ENCODE measurements at places on chromosomes 5 and 9. TPM values are rescaled to one million over a fixed set of nuclear protein-coding genes. Genes with fewer than 3 reads are reported as not detected.

DNA sequence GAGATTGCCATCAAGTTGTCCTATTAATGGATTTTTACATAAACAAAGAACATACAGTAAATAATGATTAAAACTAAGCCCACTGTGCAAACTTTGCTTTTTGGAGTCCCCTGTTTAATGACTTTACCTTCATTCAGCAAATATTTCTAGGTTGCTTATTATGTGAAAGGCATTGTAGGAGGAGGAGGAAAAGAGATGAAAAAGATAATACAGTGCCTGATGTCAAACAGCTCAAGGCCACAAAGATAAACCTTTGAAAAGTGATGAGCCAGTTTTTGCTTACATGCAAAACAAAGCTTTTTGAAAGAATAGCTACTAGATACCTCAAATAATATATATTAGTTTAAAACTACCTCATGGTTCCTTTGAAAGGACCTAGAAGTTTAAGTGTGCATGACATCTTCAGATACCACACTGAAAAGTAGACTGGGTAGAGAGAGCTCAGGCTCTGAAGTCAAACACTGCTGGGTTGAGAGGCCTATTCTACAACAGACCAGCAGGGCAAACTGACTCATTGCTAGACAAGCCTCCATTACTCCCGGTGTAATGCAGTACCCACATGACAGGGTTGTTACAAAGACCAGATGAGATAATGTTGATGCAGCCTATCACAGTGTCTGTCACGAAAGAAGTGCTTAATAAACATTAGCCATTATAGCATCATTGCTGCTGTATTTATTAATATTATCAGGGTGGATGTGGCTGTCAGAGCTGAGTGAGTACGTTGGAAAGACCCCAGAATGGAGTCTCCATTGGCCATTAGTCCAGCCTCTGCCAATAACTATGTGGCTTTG is 11.8 kb downstream of the DEPDC1B start:
- DNase-seq: peak; percentile 60

- DNase-seq: no peak
Measured at GRCh38 chr5:126268697-126269315, 154.4 kb upstream of the GRAMD2B start.

GRCh38 chr9:24624481-24624880 is 78.8 kb upstream of the IZUMO3 start:
- no peak for DNase-seq

DNA sequence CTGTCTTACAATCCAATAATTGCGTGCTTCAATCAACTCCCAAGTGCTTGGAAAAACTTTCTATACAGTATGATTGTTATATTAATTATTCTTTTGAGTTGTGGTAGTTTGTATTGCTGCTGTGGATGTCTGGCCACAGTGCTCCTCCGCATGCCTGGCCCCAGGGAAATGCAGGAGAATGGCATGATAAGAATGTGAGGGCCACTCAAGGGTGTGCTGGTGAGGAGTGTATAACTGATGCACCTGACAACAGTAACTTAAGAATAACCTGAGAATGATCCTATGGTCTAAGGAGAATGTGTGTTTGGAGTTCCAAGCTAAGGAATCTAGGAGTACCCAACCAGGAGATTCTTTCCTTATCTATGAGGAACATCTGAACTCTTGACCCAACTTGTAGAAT is 152.9 kb upstream of the APC start:
- no peak for DNase-seq

DNA sequence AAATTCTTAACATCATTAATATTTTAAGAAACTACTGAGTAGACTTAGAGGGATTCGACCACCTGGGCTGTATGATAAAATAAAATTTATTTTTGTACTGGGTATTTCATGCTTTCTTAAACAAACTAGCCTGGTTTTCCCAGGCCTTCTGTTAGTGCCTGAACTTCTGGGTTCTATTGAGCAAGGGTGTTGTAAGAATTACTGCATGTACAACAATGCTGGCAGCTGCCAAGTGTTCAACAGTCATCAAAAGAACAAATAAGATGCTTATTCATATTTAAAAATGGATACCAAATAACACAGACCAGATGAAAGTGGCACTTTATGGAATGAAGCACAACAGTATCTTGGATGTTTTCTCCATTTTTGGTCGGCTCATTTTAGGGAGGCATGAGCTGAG is 123.2 kb upstream of the FBXL7 start:
- DNase-seq: peak; percentile 18

Gene SVEP1
- 13.6 TPM for polyA plus RNA-seq

Gene ACSL6
- not detected for polyA plus RNA-seq

Gene SLC6A18
- not detected for polyA plus RNA-seq

Data from GM23248 (cell line).